ENCODE measurements at places on chromosomes 11 and 22.

- DNase-seq = no peak
Observed at GRCh38 chr22:17435375-17435774, 66.1 kb downstream of the CECR2 start.

GRCh38 chr22:29110946-29111345, 38.1 kb downstream of the KREMEN1 start:
- no peak for DNase-seq

GRCh38 chr11:111039982-111040381, 205.5 kb upstream of the POU2AF2 start:
- DNase-seq = no peak

GRCh38 chr11:47225552-47226400, 11.0 kb downstream of the DDB2 start:
- no peak for DNase-seq

DNA sequence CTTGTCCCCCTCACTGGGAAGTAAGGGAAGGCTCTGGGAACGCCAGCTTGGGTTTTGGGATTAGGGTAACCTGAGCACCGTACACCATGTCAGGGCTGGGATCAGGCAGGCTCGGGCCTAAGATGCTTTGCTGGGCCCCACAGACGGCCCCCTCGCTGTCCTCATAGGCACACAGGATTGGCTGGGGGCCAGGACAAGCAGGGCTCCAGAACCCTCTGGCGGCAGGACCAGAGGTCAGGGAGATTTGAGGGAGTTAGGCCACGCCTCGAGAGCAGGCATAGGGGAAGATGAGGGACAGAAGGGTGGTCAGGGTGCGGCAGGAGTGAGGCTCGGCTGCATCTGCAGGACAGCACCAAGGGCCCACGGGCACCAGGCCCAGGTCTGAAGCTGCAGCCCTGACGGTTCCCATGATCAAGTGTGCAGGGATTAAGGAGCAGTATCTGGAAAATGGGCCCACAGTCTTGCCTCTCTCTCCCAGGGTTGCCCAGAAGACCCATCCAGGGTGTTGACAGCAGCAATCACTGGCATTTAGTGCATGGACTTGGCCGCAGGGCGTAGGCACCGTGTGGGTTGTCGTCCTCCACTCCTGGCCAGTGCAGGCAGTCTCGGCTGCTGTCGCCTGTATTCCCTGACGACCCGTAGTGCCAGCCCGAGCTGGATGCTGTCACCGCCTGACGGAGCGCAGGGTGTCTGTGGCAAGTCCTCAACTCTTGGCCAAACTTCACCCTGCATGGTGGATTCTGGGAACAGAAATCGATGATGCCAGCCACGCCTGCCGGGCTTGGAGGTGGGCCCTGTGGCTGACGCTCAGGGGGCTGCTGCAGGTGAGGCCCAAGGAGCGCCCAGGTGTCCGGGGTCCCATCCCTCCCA, 15.7 kb upstream of the GNB1L start:
- DNase-seq = no peak

- DNase-seq = no peak
Observed at GRCh38 chr11:47409440-47410369, 1.3 kb downstream of the SLC39A13 start.

Data from GM23338 (cell line).